ENCODE measurements at places on chromosomes 16 and 17.
A peak's percentile ranks its signal among the peaks of the same experiment; 100 is the strongest.

DNA sequence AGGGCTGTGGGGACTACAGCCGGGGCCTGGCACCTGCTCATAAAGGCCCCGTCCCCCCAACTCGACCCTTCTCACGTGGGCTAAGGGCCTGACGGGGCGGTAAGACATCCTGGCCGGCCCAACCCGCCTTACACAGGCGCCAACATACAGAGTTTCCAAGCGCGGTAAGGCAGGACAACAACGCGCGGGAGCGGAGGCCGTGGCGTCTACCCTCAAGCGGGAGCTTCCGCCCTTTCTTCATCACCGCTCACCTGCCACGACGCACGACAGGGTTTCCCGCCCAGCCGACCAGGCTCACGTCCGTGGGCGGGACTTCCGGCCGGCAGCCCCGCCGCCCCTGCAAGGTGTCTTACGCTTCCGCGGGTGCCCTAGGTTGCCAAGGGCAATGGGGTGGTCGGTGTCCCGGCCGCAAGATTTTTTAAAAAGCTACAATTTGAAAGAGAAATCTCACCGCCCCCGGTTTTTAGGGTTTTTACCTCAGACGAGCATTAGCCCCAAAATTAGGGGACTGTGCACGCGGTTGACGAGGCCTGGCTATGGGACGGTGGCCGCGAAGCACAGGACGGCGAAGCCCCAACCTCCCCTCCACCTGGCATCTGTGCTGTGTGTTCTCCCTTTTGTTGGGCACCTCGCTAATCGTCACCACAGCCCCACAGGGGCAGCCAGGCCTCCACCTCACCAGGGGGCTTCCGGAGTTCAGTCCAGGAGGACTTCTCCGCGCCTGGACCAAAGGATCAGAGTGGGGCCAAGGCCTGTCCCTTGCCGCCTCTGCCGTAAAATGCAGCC is at the start of gene TERB1:
TERB1 (minus strand) TSS at position 265 of the 786 bp plus-strand sequence. CDS start 4,786 bp downstream, outside the sequence.
- DNase-seq = no peak

- no peak for DNase-seq
Measured at GRCh38 chr16:87844120-87844733, 25.1 kb downstream of the SLC7A5 start.

- DNase-seq = no peak
Measured at GRCh38 chr16:65917466-65917865, 449.0 kb upstream of the CDH5 start.

- DNase-seq = no peak
Measured at GRCh38 chr17:79942591-79943346, 92.9 kb downstream of the TBC1D16 start.

- no peak for DNase-seq
Measured at GRCh38 chr16:13298666-13299065, 397.3 kb downstream of the SHISA9 start.

- peak; percentile 15 for DNase-seq
Measured at GRCh38 chr16:66605177-66605978, 874 bp downstream of the CMTM3 start.

DNA sequence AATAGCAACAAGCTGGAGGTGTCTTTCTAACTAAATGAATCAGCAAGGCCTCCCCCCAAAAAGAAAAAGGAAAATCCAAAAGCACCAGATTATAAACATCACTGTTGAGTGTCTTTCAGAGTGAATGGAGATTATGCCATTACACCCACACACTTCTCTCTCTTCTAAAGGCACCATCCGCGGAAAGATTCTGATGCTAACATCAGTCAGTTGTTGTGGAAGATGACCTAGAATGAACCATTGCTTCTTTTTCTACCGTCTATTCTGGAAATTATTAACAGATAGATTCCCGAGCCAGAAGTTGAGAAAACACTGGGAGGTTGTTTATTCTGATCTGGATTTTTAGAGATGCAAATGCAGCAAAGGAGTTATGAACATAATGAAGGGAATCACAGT is 60.9 kb upstream of the FAM20A start:
- no peak for DNase-seq

- DNase-seq = no peak
Measured at GRCh38 chr17:47604598-47604927, 45.2 kb upstream of the KPNB1 start.

- no peak for DNase-seq
Measured at GRCh38 chr16:79640513-79641360, 40.2 kb upstream of the MAF start.

- no peak for DNase-seq
Measured at GRCh38 chr16:49067776-49068175, 213.9 kb downstream of the CBLN1 start.

DNA sequence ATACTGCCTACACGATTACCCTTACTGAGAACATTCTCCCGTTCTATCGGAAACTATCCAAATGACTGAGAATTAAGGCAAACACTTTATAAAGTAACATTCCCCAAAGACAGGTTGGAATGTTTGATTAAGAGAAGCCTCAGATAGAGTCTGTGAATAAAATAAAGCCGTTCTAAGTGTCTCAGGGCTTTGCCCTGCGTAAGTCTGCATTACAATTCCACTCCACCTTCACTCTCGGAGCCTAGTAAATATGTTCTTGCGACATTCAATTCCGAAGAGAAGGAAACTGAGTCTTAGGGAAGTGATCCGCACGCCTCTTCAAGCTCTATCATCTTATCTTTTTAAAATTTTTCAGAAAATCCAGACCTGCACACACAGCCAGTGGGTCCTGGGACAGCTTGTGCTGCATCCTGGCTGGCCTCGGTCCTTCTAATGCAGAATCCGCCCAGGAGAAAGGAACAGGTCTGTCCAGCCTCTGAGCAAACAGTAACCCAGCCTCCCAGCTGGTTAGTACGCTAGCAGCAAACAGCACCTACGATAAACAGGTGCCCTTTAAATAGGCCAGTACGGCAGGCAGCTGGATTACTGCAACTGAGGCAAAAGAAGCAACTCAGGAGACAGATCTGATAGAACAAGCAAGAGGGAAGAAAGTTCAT is 254.1 kb upstream of the IRX3 start:
- DNase-seq = no peak

DNA sequence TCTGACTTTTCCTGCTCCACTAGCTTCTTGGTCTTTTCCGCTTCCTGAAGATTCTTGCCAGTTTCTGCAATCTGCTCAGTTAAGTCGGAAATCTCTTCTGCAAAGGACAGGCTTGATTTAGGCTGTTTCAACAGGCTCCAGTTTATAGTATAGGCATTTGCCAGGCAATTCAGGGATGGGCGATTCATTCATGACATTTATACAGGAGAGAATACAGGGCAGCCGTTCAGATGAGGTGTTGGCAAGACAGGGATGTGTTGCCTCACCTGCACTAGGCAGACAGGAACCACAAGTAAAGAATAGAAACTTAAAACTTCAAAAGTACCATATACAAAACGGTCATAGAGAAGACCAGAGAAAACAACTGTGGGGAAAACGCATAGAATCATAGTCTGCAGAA is 61.7 kb downstream of the MYH13 start:
- DNase-seq = no peak

DNA sequence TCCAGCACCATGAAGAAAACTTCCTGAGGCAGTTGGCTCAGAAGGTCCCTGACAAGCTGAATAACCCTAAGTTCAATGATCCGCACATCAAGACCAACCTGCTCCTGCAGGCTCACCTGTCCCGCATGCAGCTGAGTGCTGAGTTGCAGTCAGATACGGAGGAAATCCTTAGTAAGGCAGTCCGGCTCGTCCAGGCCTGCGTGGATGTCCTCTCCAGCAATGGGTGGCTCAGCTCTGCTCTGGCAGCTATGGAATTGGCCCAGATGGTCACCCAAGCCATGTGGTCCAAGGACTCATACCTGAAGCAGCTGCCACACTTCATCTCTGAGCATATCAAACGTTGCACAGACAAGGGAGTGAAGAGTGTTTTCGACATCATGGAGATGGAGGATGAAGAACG is 88.4 kb upstream of the SMURF2 start:
- DNase-seq = no peak

DNA sequence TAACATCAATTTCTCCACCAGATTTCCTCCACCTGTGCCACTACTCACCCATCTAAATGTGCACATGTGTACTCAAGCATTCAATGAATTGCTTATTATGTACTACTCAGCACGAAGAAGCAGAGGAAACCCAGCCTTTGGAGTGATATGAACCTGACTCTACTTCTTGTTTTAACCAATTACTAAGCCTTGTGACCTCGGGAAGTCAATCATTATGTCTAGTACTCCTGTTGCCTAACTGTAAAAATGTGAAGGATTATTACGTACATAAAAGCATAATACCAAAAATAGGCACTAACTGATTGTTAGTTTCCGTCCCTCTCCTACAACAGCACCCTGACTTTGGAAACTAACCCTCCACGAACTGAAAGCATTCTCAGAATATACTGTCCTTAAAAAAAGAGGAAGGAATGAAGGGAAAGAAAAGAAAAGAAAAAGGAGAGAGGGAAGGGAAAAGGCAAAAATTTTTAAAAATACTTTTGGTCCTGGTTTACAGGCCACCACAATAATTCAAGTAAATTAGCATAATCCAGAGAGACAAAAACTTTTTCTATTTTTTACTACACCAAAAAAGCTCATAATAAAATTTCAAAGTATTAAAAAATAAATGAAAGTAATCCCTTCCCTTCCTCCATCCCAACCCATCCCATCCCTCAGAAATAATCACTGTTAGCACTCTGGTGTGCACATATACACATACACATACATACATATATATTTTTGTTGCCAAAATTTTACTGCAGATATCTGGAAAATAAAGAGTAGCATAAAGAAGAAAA is 53.6 kb downstream of the KANSL1 start:
- no peak for DNase-seq

- DNase-seq = no peak
Measured at GRCh38 chr16:71467810-71468209, 5.8 kb upstream of the ZNF23 start.

- DNase-seq = no peak
Measured at GRCh38 chr17:39634384-39634871, 2.5 kb upstream of the STARD3 start.

- no peak for DNase-seq
Measured at GRCh38 chr16:84396537-84397008, 28.2 kb downstream of the ATP2C2 start.

GRCh38 chr16:81532491-81533174 is 88.0 kb downstream of the CMIP start:
- DNase-seq = no peak

- DNase-seq = peak; percentile 62
Measured at GRCh38 chr16:11076259-11077018, 132.1 kb downstream of the CLEC16A start.

DNA sequence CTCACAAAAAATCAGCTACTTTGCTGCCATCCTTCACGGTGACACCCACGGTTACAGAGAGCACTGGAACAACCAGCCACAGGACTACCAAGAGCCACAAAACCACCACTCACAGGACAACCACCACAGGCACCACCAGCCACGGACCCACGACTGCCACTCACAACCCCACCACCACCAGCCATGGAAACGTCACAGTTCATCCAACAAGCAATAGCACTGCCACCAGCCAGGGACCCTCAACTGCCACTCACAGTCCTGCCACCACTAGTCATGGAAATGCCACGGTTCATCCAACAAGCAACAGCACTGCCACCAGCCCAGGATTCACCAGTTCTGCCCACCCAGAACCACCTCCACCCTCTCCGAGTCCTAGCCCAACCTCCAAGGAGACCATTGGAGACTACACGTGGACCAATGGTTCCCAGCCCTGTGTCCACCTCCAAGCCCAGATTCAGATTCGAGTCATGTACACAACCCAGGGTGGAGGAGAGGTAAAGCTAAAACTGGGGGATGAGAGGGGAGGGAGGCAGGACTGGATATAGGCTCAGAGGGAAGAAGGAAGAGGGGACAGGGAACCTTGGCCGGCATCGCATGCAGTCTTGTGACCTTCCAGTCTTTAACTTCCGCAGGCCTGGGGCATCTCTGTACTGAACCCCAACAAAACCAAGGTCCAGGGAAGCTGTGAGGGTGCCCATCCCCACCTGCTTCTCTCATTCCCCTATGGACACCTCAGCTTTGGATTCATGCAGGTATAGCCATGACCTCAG is 581 bp downstream of the CD68 start:
- DNase-seq = no peak

DNA sequence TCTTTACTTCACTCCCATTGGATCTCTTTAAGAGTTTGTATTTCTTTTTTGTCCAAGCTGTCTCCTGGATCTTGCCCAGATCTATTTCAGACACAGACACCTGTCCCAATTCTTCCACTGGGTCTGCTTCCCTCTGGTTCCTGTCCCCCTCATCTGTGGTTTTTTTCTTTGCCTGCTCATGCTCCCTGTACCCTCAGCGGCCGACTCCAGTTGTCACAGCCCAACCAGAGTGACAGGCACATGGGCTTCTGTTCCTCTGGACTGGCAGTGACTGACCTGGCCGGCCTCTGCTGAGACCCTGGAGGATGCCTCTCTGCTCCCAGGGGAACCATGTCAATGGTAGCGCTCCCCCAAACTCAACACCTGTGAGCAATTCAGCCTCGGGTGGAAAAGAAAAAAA is 142.6 kb downstream of the WSCD1 start:
- no peak for DNase-seq

GRCh38 chr16:66553223-66553622 is 847 bp downstream of the CKLF start:
- no peak for DNase-seq

- DNase-seq = peak; percentile 41
Measured at GRCh38 chr16:83952940-83953795, at the start of gene OSGIN1. TSS of gene OSGIN1 (plus strand) at chr16:83953240. CDS start at chr16:83957672, 4,432 bp downstream.

DNA sequence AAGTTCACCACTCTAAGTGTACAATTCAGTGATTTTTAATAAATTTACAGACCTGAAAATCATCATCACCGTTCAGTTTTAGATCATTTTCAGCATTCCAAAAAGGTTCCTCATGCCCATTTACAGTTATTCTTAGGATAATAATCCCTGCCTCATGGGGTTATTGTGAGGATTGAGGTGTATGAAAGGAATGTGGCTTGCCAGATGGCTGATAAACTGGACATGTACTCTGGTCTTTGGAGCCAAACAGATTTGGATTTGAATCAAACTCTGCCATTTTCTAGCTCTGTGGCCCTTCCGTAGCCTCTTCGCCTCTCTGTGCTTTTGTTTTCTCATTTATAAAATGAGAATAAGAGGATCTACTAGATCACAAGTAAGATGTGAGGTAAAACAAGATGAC is 53.9 kb upstream of the GPRC5B start:
- DNase-seq = no peak

GRCh38 chr17:50953518-50953830 is 87.3 kb upstream of the TOB1 start:
- DNase-seq = no peak

DNA sequence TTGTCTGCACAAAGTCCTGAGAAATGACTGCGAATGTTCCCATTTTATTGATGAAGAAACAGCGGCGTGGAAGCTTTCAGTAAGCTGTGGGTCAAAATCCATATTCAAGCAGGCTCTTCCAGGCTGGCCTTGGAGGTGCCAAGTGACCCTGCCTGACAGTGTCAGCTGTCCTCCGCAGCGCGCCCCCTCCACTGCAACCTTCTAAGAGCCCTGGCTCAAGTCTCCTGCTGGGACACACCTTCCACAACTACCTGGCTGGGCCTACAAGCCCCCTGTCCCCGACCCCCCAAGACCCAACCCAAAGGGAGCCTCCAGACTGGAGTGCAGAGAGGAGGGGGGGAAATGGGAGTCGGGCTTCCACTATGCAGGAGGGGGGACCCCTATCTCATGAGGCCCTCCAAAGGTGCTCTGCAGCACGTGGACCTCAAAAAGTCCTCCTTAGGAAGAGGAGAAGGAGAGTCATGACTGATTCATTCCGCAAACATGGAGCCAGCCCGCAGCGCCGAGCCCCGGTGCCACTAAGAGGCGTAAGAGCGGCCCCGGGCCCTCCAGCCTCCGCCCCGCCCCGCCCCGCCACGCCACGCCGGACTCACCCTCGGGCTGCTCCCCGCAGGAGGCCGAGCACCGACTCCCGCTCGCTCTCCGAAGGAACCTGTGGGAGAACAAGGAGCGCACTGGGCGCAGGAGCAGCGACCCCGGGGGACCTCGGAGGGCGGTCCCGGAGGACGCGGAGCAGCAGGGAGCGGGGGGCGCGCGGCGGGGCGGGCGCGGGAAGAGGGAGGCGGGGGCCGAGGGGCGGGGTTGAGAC is 574 bp downstream of the MPP3 start:
- DNase-seq = no peak

Measured in stimulated activated CD8-positive, alpha-beta memory T cell treated with anti-CD3 and anti-CD28 coated beads, Interleukin-15, amount 100 ng/mL, for 4 hours (primary cell).